Trophoblast cell (in vitro differentiated cells and primary cell): ENCODE measurements at places on chromosomes 3 and 15.

DNA sequence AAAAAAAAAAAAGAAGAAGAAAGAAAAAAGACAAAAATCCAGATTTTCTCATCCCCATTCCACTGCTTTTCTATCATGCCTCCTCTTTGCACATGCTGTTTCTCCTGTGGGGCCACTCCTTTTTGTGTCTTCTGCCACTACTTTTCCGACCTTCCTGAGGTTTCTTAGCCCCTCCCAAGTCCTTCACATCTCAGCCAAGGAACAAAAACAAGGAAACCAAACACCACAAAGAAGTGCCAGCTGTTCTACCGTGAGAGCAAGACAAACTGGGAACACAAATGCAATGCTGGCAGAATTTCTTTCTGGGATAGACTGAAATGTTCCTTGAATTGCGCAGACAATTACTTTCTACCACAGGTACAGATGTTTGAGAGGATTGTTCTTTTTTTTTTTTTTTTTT, 83.2 kb downstream of the MB21D2 start:
- DNase-seq, result no peak

DNA sequence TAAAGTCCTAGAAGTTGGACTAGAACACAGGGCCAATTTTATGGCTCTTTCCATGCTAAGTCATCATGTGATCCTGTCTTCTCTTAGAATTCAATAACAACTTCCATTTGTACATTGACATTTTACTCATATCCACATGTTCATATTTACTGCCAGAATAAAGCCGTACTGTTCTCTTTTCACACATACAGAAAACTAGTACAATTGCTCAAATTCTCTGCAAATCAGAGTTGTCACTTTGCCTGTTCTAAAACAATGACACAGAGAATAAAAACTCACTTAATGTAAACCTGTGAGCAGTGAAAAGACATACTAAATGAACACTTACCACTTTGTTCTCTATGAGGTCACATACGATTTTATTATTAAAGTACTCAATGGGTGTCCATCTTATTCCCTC, 3.5 kb downstream of the LDHAL6B start:
- no peak for DNase-seq

DNA sequence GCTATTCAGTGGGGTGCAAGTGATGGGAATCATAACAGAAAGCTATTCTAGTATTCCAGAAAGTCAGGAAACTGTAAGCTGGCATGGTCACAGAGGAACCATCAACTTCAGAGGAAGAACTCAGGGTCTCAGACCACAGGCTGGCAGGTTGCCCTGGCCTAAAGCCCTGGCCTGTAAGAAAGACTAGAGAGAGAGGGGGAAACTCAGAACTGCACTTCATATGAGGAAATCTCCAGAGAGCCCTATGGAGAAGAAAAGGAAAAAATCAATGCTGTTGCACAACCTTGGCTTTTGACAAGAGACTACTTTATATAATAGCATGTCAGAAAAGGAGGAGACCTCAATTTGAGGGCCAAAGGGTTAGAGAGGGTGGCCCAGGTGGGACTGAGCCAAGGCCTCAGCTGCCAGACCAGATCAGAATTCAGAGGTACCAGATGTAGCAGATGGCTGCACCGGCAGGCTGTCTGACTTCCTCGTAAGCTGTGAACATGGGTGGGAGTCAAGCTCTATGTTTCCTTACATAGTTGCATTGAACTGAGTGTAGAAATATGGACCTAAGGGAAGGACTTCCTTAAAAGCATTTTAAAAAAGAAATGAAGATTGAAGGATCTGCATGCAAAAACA, 333.8 kb downstream of the PDCD6IP start:
- DNase-seq, result no peak

DNA sequence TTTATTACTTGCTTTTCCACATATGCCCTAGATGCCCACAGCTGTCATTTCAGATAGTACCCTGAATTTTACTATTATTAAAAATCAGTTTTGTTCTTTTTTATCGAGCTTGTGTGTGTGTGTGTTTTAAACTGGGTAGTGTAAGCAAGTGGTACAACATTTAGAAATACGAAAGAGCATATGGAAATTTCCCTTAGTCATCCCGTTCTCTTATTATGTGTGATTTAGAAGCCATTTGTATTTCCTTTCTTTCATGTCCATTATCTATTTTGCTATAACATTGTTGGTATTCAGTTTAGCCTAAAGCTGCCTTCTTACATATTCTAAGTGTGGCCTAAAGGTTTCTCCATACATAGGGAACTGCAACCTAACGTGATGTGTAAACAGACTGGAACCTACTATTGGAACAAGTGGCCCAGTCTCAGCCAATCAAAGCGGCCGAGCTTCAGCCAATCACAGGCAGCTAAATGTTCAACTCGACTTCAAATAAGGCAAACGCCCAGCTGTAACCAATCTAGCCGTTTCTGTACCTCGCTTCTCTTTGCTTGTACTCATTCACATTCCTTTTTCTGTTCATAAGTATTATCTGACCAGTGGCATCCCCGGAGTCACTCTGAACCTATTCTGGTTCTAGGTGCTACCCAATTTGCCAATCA, 14.7 kb upstream of the SYN2 start:
- DNase-seq, result no peak

- no peak for DNase-seq
Observed at GRCh38 chr3:114680299-114680698, 386.5 kb downstream of the TIGIT start.
